ENCODE measurements at places on chromosomes 3 and 15.

DNA sequence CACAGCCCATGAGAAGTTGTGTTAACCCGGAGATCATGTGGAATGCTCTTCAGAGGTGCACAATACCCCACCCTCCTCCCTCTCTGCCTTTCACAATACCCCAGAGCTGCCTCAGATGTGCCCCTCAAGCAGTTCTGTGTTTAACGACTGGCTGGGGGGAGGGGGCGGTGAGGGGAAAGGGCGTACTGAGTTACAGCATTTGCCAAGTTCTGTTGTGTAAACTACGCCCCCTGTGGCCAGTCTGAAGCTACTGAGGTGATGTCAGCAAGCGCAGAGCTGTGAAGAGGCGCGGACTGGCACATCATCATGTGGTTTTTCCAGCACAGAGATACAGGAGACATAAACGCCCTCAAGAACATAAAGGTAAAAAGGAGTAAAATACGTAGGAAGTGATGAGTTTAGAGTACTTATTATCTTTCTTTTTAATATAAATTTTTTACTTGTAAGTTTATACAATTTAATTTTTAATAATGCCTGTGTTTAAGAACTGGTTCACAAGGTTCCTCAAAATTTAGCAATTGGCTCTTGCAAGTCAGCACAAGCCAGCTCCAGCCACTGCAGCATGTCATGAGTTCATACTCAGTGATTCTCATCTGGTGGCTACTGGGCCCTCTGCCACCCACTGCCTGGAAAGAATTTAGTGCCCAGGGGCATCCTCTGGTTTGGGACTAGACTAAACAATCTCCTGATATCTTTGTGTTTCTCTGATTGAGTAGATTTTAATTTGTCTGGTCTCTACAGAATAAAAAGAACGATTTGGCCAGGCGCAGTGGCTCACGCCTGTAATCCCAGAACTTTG lies 1.7 kb downstream of the EPB42 start:
- no peak for DNase-seq

DNA sequence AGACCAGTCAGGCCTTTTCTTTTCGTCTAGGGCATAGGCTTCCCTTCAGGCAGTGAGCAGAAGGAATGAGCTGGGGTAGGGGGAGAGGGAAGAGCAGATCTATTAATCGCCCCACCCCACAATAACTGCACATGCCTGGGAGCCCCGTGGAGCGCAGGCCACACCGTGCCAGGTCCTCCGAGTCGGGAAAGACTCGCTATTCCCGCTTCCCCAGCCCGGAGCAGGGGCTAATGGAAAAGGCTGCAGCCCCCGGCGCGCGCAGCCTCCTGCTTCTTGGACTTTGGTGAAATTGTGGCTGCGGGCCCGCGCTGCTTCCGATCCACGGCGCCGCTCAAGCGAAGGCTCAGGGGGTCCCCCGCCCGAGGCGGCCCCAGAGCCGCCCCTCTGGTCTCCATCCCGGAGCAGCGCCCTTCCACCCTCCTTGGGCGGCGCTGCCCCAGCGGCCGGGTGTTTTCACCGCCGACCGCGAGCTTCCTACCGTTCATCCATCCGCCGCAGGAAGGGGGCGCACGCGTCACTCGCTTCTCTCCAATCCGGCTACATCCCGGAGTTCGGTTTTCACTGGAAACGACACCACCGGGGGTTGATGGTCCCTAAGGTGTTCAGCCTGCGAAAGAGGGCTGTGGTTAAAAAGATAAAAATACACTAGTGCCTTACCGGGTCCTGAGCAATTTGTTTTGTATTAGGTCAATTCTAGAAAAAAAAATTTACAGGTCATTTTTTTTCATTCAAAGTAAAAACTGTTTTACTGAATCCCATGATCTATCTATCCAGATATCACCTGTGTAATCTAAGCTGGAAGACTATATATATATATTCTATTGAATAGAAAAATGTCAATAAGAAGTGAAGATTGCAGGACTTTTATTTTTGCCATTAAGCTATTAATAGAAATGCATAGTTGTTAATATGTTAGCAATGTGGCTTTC lies 4.4 kb upstream of the SYNM start:
- DNase-seq, result no peak

DNA sequence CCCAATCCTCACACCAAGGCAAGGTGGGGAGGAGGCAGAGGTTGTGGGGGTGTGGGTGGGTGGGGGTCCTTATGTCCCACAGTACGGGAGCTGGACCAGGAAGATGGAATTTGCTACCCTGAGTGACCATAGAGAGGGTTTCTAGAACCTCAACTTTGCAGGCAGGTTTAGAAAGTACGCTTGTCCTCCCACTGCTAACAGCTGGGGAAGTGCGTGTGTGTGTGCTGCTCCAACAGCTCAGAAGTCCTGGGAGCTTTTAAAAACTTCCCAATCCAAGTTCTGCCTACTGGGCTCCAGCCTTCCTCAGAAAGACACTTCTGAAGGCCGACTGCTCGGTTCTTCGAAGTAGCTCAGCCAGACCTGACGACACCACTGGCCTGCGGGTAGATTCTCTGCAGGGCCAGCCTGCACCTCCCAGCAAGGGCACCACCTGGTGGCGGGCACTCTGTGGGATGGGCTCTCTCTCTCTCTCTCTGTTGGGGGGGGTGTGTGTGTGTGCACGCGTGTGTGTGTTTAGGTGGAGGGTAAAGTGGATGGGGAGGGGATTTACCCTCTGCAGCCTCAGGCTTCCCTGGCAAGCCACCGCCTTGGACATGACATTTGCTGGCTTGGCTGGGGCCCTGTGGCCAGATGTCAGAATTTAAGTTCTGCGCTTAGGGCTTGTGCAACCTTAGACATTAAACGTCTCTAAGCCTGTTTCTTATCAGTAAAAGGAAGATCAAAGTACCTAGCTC lies 15.6 kb downstream of the TMEM158 start:
- peak; percentile 80 for DNase-seq

GRCh38 chr3:56119575-56120349 lies 348.5 kb downstream of the ERC2 start:
- DNase-seq, result no peak

DNA sequence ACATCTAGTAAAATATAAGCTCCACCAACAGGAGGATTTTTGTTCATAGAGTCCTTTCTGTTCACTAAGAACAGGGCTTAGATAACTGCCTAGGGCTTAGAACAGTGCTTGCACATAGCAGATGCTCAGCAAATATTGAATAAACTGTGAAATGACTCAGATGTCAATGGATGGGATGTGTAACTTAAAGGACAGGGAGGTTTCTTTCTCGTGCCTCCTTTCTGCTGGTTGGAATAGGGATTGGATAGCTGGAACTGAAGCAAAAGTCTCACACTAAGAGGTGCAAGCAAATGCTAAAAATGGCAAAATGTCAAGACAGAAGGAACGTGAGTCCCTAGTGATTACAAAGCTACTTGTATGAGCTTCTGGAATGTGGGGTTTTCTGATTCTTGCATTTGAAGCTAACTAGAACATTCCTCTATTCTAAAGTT lies 392.8 kb upstream of the WNT5A start:
- DNase-seq, result no peak

DNA sequence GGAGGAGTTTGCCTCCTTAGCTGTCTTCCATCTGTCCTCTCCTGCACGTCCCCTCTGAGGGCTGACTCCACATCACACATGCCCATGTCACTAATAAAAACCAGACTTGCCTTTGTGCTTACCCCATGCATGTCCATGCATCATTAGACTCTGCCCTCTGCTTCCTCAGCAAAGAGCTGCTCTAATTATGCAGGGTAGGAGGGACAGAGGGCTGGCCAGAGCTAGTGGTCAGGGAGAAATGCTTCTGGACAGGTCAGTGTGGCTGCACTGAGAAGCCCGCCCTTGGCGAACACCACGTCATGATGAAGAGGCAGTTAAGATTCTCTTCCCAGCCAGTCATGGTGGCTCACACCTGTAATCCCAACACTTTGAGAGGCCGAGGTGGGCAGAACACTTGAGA lies 8.9 kb downstream of the CA12 start:
- DNase-seq, result no peak

GRCh38 chr15:29014493-29014892 lies 128.7 kb downstream of the APBA2 start:
- DNase-seq, result no peak

All from stimulated activated CD4-positive, alpha-beta T cell treated with anti-CD3 and anti-CD28 coated beads, Interleukin-4, amount 100 ng/mL, for 4 hours (primary cell).